ENCODE measurements at places on chromosomes 11 and 22.

- DNase-seq: no peak
These were observed 5.8 kb upstream of the SEPTIN5 start for GRCh38 chr22:19708321-19709011.

DNA sequence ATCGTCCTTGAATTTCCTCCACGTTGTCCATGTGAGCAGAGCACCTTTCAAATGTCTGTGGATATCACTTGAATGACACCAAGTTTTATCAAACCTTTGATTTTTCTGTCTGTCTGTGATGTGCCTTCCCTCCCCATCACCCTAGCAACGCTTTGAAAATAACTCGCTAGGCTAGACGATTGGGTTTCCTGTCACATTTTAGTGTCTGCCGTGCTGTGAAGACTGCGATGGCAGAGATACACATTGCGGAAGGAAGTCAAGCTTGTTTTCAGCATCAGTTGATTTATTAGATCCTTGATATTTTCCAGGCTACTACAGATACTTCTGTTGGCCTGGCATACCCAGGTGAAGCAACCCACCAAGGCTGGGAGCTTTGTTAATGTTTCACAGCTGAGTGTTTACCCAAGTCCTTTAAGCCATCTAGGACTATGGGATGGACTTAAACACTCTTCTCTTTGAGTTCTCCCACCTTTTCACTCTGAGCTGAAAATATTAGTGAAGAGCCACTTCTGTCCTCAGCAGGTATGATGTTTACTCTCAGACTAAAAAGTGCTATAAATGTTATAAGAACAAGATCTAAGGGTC is 93.6 kb upstream of the CD44 start:
- DNase-seq: no peak

- DNase-seq: no peak
These were observed 79.8 kb downstream of the PGR start for GRCh38 chr11:101049813-101050212.

- DNase-seq: no peak
These were observed 629.5 kb downstream of the BRD1 start for GRCh38 chr22:49197986-49198704.

GRCh38 chr11:8180469-8180868 is 11.6 kb upstream of the RIC3 start:
- DNase-seq: no peak

DNA sequence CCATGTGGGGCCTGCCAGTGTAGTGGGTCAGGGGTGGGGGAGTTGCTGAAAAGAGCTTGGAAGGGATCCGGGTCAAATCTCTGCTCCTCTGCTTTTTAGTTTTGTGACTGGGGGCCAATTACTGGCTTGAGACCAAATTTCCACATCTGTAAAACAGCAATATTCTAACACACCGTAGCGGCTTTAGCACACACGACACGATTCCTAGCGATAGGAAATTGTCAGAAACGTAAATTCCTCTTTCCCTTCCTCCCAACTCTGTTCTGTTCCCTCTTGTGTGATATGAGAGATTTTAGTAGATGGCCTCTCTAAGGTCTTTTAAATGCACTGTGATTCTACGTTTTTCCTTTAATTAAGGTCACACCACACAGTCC is 71.9 kb downstream of the MICAL2 start:
- no peak for DNase-seq

DNA sequence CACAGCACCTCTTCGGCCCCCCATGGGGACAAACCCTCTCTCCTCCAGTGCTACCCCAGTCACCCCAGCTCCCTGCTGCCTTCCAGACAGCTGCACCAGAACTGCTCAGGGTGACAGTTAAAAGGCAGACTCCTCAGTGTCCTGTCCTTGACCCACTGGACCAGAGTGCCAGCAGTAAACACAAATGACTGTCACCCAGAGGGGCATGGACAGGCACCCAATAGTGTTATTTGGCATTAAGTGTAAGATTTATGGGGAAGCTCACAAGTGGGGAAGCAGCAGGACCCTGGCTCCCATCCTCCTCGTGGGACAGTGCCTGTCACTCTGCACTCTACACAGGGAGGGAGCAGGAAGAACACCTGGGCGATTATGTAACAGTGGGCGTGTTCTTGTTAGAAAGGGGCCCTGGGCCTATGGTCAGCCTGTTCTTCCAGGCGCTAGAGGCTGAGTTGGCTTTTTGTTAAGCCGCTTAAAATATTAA is 5.0 kb downstream of the RPS19BP1 start:
- DNase-seq: no peak

GRCh38 chr11:7621090-7621489 is 52.2 kb downstream of the CYB5R2 start:
- no peak for DNase-seq

DNA sequence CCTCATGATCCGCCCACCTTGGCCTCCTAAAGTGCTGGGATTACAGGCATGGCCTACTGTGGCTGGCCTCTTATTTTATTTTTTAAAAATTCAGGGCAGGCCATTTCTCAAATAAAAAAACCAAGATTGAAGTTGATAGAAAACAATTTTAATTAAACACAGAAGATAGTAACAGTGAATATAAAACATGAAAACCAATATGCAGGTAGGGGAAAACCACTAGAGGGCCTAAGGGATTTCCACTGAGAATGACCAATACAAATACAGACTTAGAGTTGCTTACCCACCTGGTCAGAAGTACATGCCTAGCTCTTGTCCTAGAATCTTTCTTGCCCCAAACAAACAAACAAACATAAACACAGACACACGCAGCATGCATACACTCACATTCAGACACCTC is 1.7 kb upstream of the RTCB start:
- no peak for DNase-seq

- DNase-seq: no peak
These were observed 413.5 kb downstream of the NELL1 start for GRCh38 chr11:21082853-21083252.

- DNase-seq: no peak
These were observed 31.3 kb upstream of the WNT7B start for GRCh38 chr22:46008291-46008690.

- no peak for DNase-seq
These were observed 177.7 kb downstream of the SNX19 start for GRCh38 chr11:130738611-130739010.

GRCh38 chr22:44045145-44045544 is 21.0 kb downstream of the PARVB start:
- no peak for DNase-seq

GRCh38 chr11:8586805-8587204 is 7.2 kb downstream of the STK33 start:
- no peak for DNase-seq

GRCh38 chr22:37544955-37545702 is 15.2 kb upstream of the CDC42EP1 start:
- DNase-seq: no peak

GRCh38 chr11:57476757-57477506 is 16.6 kb downstream of the RTN4RL2 start:
- no peak for DNase-seq

DNA sequence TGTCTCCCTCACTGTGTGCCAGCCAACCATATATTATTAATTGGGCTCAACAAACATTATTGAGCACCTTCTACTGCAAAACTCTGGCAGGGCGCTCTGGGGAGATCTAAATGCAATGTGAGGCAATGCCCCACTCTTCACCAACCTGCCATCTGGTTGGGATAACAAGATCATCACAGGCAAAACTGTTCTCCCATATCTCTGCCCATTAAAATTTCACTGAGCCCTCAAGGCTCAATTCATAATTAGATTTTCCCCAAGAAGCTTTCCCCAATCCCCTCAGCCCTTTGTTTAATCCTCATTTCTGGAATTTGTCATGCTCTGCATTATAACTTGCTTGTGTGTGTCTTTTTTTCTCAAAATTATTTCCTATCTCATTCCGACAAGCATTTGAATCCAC is 106.6 kb downstream of the ARL14EP start:
- no peak for DNase-seq

- DNase-seq: no peak
These were observed 38.4 kb upstream of the EMID1 start for GRCh38 chr22:29167032-29167911.

DNA sequence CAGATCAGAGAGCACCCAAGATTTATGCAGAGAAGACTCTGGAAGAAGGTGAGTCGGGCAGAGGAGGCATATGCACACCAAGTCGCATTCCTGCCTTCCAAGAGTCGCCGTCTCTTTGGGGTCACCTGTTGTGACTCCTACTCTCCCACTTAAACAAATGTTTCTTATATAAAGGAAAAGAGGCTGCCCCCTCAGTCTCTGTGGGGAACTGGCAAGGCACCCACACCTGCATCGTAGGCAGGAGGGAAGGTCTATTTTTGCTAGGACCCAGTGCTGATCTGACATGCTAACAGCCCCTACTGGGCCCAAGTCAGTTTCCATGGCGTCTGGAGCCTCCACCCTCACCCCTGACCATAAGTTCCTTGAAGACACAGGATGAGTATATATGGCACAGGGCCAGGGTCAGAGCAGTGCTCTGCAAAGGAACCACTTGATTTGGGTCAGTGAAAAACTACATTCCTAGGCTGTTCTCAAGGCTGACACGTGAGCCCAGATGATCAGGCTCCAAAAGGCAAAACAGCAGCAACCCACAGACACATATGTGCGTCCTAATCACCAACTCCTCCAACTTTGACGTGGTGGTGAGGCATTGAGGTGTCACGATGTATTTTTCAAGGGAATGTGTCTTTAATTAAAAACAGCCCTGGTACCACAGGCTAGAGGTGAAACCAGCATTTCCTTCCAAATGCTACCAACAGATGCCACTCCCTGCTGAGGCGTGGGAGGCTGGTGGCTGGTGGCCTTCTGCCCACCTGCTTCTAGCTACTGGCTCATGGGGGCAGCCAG is 55.6 kb upstream of the CSNK2A3 start:
- no peak for DNase-seq

- DNase-seq: no peak
These were observed 4.7 kb downstream of the UNC93B1 start for GRCh38 chr11:67999201-67999629.

GRCh38 chr11:115054570-115055538 is 376.5 kb downstream of the NXPE2 start:
- no peak for DNase-seq

GRCh38 chr11:64334764-64335735 is 5.0 kb upstream of the CCDC88B start:
- no peak for DNase-seq

- DNase-seq: no peak
These were observed 1.3 kb downstream of the SSH3 start for GRCh38 chr11:67304511-67305113.

DNA sequence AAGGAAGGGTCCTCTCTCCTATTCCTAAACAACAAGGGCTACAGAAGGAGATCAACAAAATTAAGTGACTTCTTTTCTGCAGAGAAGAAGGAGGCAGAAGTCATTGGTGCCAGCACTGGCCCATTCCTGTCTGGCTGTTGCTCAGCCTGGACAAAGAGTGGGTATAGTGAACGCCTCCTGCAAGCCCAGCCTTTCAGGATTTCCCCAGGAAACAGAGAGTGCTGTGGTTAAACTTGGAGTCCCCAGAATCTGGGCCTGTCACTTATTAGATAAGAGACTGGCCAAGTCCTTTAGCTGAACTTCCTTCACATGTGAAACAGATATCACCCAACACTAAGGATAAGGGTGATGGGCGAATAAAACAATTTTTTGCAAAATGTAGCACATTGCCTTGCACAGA is 10.9 kb downstream of the TST start:
- no peak for DNase-seq

GRCh38 chr11:82229341-82229740 is 504.3 kb downstream of the FAM181B start:
- DNase-seq: no peak

- no peak for DNase-seq
These were observed 20.1 kb upstream of the PLAAT2 start for GRCh38 chr11:63583357-63583677.

DNA sequence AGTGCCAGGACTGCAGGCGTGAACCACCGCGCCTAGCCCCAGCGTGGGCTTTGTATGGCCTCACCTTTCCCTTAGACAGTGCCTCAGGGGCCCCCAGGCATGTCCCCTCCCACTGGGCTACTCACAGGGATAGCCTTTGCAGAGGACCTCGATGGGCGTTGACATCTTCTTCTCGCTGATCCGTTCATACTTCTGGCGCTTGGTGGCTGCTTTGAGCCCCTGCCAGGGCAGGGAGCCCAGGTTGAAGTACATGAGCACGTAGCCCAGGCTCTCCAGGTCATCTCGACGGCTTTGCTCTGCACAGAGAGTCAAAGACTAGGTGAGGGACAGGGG is 17.5 kb downstream of the CSNK1E start:
- no peak for DNase-seq

DNA sequence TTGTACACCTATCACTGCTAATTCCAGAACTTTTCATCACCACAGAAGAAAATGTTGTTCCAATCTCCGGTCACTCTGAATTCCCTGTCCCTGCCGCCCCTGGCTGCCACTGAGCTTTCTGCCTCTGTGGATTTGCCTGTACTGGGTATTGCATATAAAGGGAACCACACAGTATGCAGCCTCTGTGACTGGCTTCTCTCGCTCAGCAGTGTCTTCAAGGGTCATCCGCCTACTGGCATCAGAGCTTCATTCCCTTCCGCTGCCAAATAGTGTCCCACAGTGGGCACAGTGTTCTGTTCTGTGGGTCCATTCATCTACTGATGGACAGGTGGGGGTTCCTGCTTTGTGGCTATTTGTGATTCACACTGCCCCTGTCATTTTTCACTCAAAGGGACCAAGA is 5.3 kb downstream of the DHCR7 start:
- no peak for DNase-seq

DNA sequence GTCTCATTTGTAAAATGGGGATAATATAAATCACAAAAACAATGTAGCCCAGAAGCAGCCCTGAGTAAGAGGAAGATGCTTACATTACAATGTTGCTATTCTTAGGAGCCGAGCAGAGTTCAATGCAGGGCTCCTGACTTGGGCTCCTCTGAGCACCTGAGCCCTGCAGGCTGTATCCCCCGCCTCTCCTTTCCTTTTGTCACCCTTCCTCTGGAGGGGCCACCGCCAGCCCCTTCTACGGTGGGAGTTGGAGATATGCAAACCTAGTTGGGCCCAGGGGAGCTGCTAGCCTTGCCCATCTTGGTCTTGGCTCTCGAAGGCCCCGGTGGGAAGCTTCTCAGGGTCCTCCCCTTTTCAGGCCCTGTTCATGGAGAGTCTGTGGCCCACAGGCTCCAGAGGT is 8.4 kb upstream of the CSNK1E start:
- no peak for DNase-seq

DNA sequence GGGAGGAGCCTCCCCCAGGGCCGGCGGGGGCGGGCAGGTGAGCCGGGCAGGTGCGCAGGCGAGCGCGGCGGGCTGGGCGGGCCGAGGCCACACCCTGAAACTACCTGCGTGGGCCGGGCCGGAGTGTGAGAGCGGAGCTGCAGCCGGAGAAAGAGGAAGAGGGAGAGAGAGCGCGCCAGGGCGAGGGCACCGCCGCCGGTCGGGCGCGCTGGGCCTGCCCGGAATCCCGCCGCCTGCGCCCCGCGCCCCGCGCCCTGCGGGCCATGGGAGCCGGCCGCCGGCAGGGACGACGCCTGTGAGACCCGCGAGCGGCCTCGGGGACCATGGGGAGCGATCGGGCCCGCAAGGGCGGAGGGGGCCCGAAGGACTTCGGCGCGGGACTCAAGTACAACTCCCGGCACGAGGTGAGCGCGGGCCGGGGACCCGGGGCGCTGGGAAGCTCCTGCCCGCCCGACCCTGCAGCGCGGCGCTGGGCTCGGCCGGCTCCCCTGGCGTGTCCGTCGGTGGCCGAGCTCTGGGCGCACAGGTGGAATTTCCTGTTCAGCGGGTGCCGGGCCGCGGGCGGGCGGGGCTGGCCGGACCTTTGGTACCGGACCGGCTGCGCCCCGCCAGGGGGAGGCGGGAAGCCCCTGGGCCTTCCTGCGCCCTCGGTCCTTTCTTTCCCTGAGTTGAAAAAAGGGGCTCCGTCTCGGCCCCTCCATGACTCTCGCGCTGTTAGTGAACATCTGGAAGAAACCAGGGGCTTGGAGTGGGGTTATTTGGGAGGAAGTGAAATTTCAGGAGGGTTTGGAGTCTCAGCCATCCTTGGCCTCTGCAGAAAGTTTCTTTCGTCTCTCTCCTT is at the start of gene ST14:
Gene ST14, plus strand, starts transcription at position 126 of the 841 bp plus-strand sequence. Its CDS starts 198 bp downstream, at position 324.
- no peak for DNase-seq
